ENCODE measurements at places on chromosomes 13 and 19.
A peak's percentile ranks its signal among the peaks of the same experiment; 100 is the strongest.

DNA sequence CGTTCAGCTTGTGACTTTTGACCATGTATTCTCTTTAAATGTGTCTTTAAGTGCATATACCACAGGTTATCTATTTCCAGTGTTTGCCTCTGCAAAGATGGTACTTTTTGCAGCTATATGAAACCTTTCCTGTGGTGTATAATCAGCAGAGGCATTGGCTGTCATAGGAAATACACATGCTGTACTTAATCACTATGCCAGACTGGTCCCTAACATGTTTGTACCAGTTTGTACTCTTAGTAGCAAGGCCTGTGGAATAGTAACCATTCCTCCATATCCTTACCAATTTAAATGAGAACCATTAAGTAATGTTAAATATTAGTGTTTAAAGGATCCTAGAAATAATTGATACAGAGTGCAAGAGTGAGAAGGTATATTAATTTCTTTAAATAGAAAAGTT, 69.8 kb downstream of the CDK8 start:
- no peak for DNase-seq

DNA sequence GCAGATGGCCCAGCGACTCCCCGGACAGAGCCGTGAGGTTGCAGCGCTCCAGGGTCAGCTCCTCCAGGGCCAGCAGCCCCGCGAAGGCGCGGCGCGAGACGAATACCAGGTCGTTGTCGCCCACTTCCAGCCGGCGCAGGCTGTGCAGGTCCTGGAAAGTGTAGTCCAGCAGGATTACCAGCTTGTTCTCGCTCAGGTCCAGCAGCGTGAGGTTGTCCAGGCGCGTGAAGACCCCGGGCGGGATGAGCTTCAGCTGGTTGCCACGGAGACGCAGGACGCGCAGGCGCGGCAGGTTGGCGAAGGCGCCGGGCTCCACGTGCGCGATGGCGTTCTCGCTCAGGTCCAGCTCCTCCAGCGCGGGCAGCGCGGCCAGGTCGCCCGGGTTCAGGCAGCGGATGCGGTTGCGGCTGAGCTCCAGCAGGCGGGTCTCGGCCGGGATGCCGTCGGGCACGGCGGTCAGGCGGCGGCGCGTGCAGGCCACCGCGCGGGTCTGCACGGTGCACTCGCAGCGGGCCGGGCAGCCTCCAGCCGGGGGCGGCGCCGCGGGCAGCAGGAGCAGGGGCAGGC, 9.3 kb upstream of the PEAK3 start:
- peak; percentile 39 for DNase-seq

GRCh38 chr19:46697204-46697960, 19.5 kb downstream of the PRKD2 start:
- no peak for DNase-seq

DNA sequence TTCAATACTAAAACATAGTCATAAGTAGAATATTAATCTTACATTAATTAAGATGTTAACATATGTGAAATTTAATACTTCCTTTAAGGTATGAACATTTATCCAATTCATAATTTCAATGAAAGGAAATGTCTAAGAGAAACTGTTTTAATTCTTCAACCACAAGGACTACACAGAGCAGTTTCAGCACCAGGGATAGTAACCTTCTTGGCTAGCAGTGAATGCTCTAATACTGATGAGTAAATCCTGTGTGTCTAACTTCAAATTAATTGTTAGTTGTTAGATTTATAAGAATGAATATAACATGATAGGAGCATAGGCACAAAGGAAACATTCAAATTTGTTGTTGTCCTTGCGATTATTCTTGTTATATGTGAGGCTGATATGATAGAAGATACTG, 15.6 kb upstream of the NBEA start:
- peak; percentile 27 for DNase-seq

GRCh38 chr13:113621046-113621445, 36.5 kb downstream of the TFDP1 start:
- DNase-seq: no peak

GRCh38 chr13:41639237-41639904, 182.0 kb downstream of the RGCC start:
- DNase-seq: no peak

DNA sequence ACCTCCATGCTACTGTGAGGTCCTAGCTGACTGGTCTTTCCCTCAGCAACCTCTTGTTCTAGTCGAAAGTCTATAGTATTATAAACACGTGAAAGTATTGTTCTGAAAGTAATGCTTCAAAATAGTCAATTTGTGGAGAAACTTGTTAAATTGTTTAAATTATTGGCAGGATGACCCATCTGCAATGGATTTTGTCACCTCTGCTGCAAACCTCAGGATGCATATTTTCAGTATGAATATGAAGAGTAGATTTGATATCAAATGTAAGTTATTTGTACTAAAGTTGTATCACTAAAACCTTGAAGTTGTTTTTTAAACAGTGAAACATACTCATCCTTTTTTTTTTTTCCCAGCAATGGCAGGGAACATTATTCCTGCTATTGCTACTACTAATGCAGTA, 25.9 kb downstream of the UBA2 start:
- DNase-seq: no peak

DNA sequence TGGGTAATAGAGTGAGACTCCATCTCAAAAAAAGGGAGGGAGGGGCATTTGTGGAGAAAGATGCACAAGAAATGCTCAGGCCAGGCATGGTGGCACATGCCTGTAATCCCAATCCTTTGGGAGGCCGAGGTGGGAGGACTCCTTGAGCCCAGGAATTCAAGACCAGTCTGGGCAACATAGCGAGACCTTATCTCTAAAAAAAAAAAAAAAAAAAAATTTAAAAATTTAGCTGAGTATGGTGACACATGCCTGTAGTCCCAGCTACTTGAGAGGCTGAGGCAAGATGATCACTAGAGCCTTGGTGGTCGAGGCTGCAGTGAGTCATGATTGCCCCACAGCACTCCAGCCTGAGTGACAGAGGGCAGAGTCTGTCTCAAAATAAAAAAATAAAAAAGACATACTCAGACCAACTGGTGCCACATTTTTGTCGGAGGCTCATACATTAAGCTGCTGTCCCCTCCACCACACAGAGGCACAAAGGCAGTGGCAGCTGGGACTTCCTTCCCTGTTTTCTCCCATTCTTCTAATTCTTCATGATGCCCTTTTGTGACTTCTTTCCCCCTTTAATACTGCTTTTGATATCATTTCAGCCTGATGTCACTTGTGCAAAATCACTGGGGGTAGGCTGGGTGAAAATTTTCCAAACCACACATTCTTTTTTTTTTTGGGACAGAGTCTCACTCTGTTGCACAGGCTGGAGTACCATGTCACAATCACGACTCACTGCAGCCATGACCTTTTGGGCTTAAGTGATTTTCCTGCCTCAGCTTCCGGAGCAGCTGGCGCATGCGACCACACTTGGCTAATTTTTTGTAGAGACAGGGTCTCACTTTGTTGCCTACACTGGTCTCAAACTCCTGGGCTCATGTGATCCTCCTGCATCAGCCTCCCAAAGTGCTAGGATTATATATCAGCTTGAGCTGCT, 26.8 kb upstream of the CXCL17 start:
- no peak for DNase-seq

- DNase-seq: peak; percentile 43
These were observed 28.5 kb downstream of the MYCBP2 start for GRCh38 chr13:77298426-77298825.

- DNase-seq: peak; percentile 88
These were observed 37.6 kb upstream of the NANOS3 start for GRCh38 chr19:13839130-13839937.

- no peak for DNase-seq
These were observed 23.7 kb upstream of the RNF17 start for GRCh38 chr13:24740014-24740890.

DNA sequence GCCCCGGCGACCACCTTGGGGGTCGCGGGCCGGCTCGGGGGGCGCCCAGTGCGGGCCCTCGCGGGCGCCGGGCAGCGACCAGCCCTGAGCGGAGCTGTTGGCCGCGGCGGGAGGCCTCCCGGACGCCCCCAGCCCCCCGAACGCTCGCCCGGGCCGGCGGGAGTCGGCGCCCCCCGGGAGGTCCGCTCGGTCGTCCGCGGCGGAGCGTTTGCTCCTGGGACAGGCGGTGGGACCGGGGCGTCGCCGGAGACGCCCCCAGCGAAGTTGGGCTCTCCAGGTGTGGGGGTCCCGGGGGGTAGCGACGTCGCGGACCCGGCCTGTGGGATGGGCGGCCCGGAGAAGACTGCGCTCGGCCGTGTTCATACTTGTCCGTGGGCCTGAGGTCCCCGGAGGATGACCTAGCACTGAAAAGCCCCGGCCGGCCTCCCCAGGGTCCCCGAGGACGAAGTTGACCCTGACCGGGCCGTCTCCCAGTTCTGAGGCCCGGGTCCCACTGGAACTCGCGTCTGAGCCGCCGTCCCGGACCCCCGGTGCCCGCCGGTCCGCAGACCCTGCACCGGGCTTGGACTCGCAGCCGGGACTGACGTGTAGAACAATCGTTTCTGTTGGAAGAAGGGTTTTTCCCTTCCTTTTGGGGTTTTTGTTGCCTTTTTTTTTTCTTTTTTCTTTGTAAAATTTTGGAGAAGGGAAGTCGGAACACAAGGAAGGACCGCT, 729 bp downstream of the STK11 start:
- DNase-seq: no peak

DNA sequence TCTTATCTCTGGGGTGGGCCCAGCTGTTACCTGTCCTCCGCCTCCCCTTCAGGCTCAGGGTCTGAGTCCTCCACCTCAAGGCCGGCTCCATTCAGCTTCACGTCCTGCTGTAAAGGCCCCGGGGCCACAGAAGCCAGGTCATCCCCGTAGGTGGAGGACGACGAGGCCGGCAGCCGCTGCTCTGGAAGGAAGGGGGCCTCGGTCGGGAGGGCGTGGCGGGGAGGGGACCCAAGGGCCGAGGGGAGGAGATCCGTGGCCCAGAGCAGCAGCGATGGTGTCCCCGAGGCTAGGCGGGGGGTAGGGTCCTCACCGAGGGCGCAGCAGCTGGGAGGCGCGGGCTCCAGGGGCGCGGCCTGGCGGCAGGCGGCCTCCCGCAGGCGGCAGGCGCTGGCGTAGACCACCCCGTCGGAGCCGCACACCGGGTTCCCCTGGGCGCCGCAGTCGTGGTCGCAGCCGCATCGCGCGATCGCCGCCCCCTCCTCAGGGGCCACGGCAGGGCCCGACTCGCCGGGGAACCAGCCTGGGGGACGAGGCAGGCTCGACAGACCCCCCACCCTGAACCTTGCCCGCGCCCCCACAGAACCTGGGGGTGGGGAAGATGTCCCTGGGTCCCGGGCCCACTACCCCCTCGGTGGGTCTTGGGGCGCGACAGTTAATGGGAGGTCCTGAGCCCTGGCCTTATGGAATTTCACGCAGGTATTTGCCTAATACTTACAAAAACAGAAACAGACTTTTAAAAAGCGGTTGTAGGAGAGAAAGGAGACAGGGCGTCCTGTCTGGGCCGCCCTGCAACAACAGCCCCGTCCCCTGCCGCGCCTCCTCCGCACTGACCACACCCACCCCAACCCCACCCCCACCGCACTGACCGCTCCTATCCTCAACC, 7.6 kb downstream of the F2RL3 start:
- DNase-seq: no peak

DNA sequence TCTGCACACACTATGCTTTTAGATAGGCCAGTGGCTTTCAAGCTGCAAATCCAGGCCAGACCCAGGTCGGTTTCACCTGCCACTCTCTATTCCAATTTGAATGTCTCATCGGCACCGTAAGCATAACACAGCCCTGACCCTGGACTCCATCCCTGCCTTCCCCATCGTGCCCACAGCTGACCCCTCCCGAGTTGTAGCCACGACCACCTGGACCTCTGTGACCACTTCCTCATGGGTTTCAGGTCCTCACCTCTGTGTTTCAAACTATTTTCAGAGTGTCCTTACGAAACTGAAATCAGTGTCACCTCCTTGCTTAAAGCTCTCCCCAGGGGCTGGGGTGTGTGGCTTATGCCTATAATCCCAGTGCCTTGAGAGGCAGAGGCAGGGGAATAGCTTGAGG, 9.0 kb upstream of the HSH2D start:
- DNase-seq: no peak

- DNase-seq: no peak
These were observed at the start of gene GPR12 for GRCh38 chr13:26759907-26760831. GPR12 (minus strand) TSS chr13:26760786; CDS start chr13:26759827, 959 bp downstream.

DNA sequence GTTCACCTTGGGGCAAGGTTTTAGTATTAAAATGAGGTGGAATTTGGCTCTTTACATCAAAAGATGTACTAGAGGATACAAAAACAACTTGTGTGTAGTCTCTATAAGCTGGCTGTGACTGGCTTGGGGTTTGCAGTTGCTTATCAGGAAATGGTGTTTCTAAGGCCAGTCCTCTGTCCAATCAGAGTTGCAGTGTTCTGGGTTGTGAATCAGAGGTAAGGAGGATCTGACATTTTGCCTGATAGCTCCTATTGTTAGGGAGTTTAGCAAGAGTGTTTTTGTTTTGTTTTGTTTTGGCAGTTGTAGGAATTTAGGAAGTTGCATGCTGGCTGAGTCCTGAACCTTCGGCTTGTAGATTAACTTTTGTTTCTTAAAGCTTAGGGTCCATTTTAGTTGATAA, 20.1 kb upstream of the ESD start:
- no peak for DNase-seq
